Stimulated activated CD8-positive, alpha-beta memory T cell treated with anti-CD3 and anti-CD28 coated beads, Interleukin-4, amount 100 ng/mL, for 4 hours (primary cell): ENCODE measurements at places on chromosomes 16 and 17.
A peak's percentile ranks its signal among the peaks of the same experiment; 100 is the strongest.

DNA sequence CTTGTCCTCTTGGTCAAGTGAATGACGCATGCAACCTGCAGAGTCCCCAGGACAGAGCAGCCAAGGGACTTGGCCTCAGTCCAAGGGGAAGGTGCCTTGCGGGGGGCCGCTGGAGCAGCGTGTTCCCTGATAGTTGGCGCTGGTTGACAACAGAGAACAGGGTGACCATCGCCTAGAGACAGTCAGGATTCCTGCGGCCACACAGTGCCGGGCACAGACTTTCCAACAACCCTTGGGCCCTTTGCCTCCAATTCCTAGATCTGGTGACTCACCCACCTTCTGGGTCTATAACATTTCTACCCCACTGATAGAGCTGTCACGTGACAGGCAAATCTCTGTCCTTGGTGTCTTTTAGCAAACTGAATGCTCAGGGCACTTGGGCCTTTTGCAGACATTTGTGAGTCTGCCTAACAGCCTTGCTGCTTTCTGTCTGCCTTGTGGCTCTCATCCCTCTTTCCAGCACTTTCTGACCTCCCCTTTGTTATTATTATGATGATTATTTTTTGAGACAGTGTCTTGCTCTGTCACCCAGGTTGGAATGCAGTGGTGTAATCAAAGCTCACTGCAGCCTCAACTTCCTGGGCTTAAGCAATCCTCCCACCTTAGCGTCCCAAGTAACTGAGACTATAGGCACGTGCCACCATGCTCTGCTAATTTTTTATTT lies 11.9 kb upstream of the TEDC2 start:
- no peak for DNase-seq

- no peak for DNase-seq
These were observed 1.3 kb downstream of the NF1 start for GRCh38 chr17:31096106-31096436.

DNA sequence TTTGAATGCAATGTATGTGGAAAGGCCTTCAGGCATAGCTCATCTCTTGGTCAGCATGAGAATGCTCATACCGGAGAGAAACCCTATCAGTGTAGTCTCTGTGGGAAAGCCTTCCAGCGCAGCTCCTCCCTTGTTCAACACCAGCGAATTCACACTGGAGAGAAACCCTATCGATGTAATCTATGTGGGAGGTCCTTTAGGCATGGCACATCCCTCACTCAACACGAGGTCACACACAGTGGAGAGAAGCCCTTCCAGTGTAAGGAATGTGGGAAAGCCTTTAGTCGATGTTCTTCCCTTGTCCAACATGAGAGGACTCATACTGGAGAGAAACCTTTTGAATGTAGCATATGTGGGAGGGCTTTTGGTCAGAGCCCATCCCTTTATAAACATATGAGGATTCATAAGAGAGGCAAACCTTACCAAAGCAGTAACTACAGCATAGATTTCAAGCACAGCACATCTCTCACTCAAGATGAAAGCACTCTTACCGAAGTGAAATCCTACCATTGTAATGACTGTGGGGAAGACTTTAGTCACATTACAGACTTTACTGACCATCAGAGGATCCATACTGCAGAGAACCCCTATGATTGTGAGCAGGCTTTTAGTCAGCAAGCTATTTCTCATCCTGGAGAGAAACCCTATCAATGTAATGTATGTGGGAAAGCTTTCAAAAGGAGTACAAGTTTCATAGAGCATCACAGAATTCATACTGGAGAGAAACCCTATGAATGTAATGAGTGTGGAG lies 24.7 kb downstream of the ZFP90 start:
- DNase-seq: no peak

GRCh38 chr17:7293816-7294613 lies 424 bp downstream of the YBX2 start:
- no peak for DNase-seq

GRCh38 chr16:78509965-78510364 lies 410.5 kb downstream of the WWOX start:
- no peak for DNase-seq

DNA sequence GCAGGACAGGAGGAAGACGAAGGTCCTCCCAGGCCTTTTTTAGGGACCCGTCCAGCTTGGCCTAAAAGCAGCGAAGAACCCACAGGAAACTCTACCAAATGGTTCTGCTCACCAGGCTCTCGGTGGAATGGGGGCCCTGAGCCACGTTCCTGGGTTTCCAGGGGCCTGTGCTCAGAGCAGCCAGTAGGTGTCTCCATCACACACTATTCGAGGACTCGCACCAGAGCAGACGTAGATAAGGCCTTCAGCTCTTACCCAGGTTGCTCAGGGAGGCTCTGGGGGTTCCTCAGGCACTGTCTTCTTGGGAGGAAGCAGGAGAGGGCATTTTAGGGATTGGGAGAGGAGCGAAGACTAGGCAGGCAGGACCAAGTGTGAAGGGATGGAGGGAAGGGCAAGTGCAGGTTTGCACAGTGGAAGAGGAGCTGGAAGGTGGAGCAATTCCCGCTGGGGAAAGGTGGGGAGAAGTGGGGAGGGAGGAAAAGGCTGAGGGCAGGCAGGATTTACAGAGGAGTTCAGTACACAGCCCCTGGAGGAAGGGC lies 157.1 kb downstream of the RGS9 start:
- peak; percentile 20 for DNase-seq

DNA sequence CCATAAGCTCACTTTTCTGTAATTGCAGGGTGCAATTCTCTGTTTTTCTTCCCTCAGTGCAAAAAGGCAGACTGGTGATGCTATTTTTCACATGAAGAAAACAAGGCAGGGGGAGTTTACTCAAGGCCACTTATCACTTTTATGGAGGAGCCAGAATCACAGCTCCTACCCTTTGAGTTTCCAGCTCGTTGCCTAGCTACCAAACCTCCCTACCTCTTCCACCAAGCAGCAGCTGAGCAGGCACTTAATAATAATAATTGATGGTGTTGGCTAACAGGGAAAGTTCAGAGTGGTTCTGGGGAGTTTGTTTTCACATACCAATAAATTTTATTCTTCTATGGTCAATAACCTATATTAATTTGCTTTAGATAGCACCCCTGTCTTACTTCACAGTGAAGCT lies 31.9 kb upstream of the MPHOSPH6 start:
- no peak for DNase-seq

- DNase-seq: no peak
These were observed 69.0 kb upstream of the PLCG2 start for GRCh38 chr16:81710044-81710443.

DNA sequence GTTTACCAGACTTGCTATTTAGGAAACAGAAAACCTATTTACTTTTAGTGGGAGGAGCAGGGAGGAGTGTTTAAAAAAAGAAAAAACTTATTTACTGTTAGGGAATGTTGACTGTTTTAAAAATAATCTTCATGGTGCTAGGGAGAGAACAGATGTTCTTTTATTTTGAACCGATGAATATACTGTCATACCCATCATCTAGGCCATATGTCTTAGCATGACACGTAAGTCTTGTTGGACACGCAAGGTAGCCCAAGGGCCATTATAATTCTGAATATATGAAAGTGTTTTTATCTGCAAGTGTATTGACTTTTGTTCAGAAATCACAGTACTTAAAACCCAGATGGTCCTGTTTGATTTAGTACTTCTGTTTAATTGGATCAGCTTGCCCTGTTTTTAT lies 11.6 kb downstream of the WIPF2 start:
- DNase-seq: no peak

GRCh38 chr16:53846971-53847370 lies 143.0 kb downstream of the FTO start:
- no peak for DNase-seq

GRCh38 chr17:1909985-1910384 lies 80.2 kb downstream of the RPA1 start:
- DNase-seq: no peak

GRCh38 chr17:10210151-10210574 lies 11.8 kb upstream of the GAS7 start:
- DNase-seq: no peak

DNA sequence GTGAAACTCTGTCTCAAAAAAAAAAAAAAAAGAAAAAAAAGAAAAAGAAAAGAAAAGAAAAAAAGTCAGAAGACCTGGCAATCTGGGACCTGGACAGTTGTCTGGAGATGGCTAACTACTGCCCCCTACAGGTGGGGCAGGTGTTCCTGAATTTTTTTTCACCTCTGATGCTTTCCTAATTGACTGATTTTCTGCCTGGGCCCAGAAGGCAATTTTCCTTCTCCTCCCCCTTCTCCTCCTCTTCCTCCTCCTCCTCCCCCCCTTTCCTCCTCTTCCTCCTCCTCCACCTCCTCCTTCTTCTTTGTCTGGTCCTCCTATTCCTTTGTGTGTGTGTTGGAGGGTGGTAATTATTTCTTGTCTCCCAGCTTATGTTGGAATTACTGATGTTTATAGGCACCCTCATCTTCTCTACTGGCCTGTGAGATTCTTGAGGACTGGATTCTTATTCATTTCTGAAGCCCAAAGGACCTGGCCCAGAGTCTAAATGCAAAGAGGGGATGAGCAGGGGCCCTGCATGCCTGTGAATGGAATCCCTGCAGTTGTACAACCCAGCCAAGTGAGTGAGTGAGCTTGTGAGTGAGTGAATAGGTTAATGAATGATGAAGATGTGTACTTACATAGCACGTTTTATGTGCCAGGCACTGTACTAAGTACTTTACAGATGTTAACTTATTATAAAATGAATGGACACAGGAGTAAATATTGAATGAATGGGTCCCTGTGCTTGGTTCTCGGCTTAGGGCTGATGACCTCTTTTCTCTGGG lies 26.9 kb downstream of the IRX5 start:
- no peak for DNase-seq

DNA sequence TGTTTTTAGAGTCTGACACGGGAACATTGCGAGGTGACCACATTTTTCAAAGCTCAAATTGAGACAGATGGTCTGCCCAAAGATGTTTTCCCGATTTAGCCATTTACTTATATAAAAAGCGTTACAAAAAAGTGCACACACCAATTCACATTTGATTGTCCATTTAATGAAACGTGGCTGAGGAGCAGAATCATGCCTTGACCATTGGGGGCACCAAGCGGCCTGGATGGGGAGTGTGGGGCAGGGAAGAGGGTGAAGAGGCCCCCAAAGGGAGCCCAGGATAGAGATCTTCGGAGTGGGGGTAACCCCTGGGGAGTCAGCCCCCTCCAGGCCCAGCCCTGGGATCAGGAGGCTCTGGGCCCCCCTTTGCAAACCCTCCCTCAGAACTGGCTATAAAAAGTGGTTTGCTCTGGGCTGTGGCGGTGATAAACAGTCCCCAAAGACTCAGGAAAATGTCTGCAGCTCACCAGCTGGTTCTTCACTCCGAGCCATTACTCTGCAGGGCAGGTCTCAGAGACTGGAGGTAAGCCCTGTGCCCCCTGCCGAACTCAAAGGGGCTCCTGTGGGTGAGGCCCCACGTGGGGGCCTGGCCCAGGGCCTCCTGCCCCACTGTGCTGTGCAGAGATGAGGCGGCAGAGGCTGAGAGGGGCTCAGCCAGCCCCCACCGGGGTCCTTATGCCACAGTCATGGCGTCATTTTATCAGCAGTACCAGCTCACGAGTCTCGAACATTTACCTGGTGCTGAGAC lies 105.9 kb upstream of the SEC14L1 start:
- DNase-seq: no peak

DNA sequence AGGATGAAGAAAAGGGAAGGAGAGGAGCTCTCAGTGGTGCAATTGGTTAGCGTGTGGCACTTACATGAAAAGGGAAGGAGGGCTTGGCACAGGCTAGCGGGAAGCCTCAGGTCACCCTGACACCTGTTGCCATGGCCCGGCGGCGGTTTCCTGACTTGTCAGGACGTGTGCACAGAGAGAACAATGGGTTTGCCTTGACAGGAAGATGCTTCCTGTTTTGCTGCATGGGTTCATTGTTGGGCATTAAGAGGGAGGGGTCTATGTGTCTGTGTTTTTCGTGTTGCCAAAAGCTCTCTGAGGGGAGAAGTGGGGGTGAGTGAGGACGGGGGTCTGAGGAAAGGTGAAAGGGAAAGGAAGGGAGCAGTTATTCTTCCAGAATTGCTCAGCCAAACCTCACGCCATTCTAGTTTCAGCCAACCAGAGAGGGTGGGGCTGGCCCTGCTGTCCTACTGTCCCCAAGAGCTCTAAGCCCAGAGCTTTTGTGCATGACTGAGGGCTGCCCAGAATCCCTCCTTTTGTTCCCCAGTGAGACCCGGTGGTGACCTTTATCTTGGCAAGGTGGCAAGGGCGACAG lies 17.1 kb upstream of the CCR7 start:
- no peak for DNase-seq

DNA sequence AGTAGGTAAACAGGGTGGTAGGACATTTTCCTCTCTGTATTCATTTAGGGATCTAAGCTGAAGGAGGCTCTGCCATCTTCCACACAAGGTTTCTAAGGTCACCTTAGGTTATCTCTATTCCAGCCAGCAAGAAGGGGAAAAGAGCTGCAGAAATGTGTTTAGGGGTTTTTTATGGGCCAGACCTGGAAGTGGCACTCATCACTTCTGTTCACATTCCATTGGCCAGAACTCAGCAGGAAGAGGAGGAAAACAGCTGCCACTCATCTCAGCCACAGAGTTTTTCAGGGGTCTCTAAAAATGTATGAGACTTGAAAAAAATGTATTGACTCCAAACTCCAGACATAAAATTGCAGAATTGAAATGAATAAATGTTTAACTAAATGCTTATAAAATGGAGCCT lies 65.8 kb downstream of the FTO start:
- DNase-seq: no peak

DNA sequence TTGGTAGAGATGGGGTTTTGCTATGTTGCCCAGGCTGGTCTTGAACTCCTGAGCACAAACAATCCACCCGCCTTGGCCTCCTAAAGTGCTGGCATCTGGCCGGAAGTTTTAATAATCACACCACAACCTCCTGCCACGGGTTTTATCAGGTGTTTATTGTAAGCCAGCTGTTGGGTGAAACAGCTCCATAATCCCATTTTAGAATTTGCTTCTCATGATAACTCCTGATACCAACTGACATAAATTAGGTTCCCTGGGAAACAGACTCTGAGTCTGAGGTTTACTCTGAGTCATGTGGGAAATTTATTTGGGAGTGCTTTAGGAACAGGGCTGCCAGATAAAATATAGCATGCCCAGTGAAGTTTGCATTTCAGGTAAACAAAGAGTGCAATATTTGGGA lies 122.6 kb upstream of the MED13 start:
- no peak for DNase-seq

GRCh38 chr16:49419006-49419405 lies 45.4 kb downstream of the C16orf78 start:
- no peak for DNase-seq

- no peak for DNase-seq
These were observed 457.8 kb downstream of the HS3ST4 start for GRCh38 chr16:26149364-26150190.

DNA sequence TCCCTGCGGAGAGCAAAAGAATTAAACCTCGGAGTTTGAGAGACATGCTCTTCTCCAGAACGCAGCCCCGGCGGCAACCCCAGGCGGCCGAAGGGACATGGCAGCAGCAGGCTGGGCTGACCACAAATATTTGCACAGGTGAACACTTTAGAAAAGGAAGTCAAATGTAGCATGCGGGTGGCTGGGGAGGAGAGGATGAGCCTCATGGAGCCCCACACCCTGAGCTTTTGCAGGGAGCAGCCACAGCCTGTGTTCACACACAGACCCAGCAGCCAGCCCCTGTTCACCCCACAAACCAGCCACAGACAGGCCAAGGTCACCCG lies 17.8 kb downstream of the HS3ST6 start:
- no peak for DNase-seq

GRCh38 chr17:75288770-75289114 lies 491 bp downstream of the SLC25A19 start:
- DNase-seq: peak; percentile 16

GRCh38 chr17:44793885-44794842 lies 35.4 kb downstream of the ADAM11 start:
- DNase-seq: no peak
